NCI-H187 treated with DMSO at 0.1 percent for 48 hours (cell line): ENCODE measurements at places on chromosomes 3 and 15.

GRCh38 chr3:49611291-49611690, 57.0 kb downstream of the BSN start:
- no peak for DNase-seq

DNA sequence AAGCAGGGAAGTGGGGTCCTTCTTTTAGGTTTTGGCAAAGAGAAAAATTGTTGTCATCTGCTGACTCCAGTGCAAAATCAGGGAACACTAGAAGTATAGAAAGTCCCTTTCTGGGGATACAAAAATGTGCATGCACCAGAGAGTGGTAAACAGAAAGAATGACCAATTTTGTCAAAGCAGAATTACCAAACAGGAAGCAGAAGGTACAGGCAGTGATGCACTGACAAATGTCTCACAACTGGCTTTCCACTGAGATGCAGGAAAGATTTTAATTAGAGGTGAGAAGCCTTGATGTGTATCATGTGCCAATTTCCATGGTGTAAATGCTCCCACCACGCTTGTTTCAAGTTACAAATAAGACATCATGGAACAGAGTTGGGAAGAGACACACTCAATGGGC, 66.0 kb downstream of the TRIM69 start:
- DNase-seq = no peak

GRCh38 chr3:122000936-122001605, 21.0 kb downstream of the ILDR1 start:
- DNase-seq = no peak

- DNase-seq = no peak
These were observed 132.5 kb downstream of the APBA2 start for GRCh38 chr15:29018120-29018805.

GRCh38 chr3:50447290-50447840, 56.1 kb downstream of the CACNA2D2 start:
- no peak for DNase-seq

DNA sequence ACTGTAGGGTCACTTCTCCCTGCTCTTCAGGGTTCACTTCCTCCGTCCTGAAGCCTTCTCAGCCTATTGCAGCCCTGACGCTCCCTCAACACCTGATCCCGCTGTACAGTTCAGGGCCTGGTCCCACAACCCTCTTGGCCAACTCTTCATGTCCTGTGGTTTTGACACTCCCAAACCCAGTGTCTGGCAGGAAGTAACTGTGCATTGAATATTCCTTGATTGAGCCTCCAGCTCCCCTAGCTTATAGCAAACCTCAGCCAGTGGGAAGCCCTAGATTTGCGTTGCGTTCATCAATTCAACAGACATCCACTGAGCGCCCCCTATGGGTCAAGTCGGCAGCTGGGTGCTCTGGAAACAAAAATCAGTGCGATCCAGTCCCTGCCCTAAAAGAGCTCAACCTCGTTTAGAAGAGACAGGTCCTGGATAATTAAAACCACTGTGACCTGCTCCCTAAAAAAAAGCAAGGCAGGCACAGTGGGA, 13.5 kb downstream of the UBAP1L start:
- DNase-seq = no peak

- DNase-seq = no peak
These were observed 118.1 kb downstream of the EBLN2 start for GRCh38 chr3:73179601-73180000.

GRCh38 chr15:59528961-59529402, 82.6 kb upstream of the GCNT3 start:
- peak; percentile 52 for DNase-seq

DNA sequence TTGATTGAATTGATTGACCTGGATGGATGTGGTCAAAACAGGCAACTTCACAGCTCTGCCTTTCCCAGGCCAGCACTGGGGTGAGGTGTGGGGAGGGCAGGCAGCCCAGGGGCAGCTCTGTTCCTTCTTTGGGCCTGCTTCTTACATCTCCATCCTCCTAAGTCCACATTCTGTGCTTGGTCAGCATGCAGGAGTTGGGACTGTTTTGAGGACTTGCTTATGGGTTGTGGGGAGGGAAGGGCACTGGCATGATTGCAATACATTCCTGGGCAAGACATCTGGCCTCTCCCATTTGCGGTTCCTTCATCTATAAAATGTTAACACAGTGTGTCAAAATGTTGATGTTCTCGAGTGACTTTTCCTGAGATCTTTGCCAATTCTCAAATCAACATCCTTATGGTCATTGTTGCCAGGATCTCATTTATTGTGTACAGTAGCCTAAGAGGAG, 84.1 kb downstream of the ST6GAL1 start:
- DNase-seq = no peak

DNA sequence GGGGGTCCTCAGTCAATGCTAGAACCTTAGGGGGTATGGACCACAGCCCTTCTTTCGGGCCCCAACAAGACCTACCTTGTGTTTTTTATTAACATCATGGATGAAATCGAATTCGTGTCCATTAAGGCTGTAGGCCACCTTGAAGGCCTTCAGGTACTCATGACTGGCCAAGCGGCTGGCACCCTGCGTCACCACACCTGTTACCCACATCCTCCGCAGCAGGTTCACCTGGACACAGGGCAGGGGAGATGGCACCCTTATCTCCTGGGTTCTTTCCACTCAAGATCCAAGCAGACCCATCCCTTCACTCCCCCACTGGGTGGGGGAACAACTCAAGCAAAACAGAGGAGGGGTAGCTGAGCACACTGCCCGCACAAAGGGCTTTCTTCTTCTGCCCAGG, 6.6 kb downstream of the MFGE8 start:
- no peak for DNase-seq

- no peak for DNase-seq
These were observed 83.8 kb downstream of the MYLK start for GRCh38 chr3:123800362-123800682.

- no peak for DNase-seq
These were observed 89.7 kb downstream of the RPL39L start for GRCh38 chr3:187049462-187050101.

- no peak for DNase-seq
These were observed 213.1 kb upstream of the GOLGA6L4 start for GRCh38 chr15:84022516-84022915.

- no peak for DNase-seq
These were observed 193.7 kb upstream of the AZI2 start for GRCh38 chr3:28542351-28542750.

GRCh38 chr15:99138491-99138982, 33.7 kb downstream of the SYNM start:
- DNase-seq = no peak
